Stimulated activated CD8-positive, alpha-beta memory T cell treated with anti-CD3 and anti-CD28 coated beads, Interleukin-7, amount 100 ng/mL, for 24 hours (primary cell): ENCODE measurements at places on chromosomes 1 and 21.

GRCh38 chr1:11930571-11931445 is 3.7 kb upstream of the PLOD1 start:
- DNase-seq = no peak

- no peak for DNase-seq
Measured at GRCh38 chr1:235632506-235633401, 16.8 kb downstream of the GNG4 start.

DNA sequence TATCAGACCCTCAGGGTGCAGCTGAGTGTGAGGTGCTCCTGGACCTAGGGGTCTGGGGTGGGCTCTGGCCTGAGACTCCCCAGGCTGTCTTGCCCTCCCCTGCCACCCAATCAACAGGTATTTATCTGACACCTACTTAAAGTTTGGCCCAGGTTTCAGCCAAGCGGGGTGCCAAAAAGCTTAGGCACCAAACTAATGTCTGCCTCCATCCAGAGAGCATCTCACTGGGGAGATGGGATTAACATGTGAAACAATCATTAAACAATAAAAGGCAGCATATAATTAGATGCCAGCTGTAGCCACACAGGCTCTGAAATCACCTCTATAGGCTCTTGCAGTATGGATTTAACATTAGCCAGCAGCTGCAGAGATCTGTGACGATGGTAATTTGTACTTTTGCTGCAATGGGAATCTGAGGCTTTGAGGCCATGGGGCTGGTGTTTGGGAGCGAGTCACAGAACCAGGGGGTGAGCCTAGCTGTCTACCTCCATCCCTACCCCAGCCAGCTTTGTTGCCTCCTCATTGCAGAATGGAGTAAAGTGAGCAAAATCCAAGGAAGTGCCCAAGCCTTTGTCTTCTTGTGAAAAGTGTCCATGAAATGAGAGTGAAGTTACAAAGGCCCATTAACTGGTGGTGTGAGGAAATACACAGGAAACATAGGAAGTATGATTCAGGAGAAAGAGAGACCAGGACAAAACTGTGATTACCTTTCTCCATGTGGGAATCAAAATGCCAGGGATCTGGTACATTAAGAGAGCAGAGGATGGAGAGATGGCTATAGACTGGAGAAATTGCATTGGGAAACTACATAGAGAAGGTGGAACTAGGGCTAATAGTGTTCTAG is 36.1 kb downstream of the EIF2D start:
- no peak for DNase-seq

DNA sequence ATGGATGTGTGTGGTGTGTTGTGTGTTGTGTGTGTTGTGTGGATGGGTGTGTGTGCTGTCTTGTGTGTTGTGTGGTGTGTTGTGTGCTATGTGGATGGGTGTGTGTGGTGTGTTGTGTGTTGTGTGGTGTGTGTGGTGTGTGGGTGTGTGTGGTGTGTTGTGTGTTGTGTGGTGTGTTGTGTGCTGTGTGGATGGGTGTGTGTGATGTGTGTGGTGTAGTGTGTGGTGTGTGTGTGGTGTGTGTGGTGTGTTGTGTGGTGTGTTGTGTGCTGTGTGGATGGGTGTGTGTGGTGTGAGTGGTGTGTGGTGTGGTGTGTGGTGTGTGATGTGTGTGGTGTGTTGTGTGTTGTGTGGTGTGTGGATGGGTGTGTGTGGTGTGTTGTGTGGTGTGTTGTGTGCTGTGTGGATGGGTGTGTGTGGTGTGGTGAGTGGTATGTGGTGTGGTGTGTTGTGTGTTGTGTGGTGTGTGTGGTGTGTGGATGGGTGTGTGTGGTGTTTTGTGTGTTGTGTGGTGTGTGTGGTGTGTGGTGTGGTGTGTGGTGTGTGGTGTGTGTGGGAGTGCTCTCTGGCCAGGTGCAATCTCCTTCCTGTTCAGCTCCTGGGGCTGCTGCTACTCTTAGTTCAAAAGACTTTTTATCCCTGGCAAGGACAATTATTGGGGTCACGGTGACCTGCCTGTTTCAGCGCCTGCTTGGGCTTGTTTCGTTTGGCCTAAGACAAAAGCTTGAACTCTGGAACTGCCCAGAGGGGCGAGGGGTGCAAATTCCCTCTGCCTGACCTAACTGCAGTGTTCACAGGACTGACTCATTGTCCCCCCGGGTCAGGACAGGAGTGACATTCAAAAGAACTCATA is 101.1 kb downstream of the UBIAD1 start:
- DNase-seq = no peak

DNA sequence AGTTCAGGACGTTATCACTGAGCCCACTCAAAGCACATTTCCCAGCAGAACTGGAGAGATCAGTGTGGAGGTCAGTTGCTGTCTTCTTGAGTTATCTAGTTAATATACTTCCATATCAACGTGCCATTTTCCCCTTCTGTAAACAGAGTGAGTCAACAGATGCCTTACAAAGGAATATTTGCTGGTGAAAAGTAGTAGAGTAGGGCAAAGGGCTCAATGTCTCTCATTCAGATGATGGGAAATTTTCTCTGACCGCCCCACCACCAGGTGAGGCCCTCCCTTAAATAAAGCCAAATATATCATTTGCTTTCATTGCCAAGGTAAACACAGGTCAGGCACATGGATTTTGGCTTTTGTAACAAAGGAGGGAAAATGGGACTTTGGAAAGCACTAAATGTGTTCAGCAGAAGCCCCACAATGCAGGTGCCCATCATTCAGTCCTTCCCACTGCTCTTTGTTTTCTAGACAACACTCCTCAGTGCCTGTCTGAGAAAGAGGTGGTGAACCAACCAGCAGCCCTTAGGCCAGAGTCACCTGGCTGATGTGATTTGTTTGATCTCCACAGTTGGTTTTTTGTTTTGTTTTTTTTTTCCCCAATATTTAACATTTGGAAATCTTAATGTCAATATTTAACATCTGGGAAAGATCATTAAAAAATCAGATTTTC is 40.5 kb upstream of the SAMD13 start:
- DNase-seq = no peak

GRCh38 chr1:16127676-16128337 is 28.1 kb downstream of the EPHA2 start:
- DNase-seq = no peak

GRCh38 chr1:206890125-206891060 is 6.8 kb upstream of the IL24 start:
- no peak for DNase-seq

DNA sequence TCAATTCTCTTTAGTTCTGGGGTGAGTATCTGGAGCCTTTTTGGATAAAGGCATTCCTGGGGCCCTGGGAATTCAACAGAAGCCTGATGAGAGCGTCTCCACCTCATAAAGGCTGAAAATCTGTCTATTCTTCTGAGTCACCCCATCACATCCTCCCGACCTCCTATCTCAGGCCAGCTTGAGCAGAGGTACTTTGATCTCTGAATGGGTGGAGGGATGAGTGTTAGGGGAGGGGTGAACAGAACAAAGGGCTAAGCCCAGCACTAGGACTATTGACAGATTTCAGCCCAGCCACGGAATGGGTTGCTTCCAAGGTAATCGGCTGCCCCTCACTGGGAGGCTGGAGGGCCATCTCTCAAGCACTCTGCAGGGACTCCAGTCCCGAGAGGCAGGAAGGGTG is 2.5 kb upstream of the MYBPH start:
- DNase-seq = no peak

GRCh38 chr1:228685081-228685660 is 50.1 kb upstream of the RHOU start:
- DNase-seq = no peak

DNA sequence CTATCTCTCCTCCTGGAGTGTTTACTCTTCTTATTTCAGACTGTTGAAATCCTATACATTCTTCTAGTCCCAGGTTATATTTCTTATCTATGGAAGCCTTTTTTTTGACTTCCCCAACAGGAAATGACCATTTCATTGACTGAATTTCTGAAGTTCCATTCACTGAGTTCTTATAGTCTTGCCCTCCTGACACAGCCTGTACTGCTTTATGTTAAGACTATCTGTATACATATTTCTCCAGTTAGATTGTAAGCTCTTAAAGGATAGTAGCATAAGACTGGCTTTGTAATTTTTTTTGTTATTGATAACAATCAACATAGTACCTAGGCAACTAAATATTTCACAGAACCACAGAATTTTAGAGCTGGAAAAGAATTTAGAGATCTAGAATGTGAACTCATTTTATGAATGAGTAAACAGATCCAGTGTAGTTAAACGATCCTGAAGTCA is 14.9 kb upstream of the MACF1 start:
- DNase-seq = no peak

- DNase-seq = no peak
Measured at GRCh38 chr1:19441048-19441780, 44.1 kb downstream of the CAPZB start.

GRCh38 chr21:26756491-26757159 is 88.6 kb downstream of the ADAMTS1 start:
- DNase-seq = no peak

GRCh38 chr1:36665478-36666080 is 182.9 kb upstream of the CSF3R start:
- no peak for DNase-seq

DNA sequence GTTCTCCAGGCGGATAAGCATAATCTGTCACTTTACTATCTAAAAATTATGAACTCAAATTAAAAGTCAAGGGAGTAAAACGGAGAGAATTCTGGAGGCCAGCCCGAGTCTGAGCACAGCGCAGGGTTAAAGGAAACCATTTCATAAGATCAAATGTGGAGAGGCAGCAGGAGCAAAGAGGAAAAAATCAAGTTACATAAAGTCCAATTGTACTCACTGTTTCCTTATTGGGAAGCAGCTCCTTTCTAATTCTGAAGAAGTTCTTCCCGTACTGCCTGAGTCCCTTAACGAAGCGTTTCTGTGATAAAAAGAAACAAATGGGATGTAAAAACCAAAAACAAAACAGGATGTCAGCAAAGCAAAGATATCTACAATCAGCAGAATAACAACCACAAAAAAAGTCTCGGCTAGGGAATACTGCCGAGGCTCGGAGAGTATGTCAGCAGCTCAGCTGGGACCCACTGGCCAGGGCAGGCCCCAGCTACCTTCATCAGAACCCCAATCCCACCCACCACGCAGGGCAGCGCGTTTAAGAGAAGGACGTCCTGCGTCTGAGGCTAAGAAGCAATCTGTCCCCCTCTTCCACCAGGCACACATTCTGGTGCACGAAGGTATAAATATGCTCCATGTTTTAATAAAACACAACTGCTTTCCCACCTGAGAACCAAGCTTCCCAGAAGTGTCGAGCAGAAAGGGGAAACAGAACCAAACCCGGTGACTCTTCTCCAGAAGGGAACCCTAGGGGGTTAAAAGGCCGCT is 104.8 kb downstream of the SLC45A1 start:
- DNase-seq = no peak

DNA sequence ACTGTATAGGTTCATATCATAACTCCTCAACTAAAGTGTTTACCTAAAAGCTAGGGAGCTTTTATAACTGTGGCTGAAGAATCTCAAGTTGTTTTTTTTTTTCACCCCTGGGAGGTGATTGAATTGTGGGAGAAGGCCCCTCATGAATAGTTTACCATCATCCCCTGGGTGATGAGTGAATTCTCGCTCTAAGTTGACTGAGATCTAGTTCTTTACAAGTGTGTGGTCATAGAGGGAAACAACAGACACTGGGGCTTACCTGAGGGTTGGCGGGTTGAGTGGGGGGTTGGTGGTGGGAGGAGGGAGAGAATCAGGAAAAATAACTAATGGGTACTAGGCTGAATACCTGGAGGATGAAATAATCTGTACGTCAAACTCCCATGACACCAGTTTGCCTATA is 7.9 kb upstream of the ZSCAN20 start:
- no peak for DNase-seq

DNA sequence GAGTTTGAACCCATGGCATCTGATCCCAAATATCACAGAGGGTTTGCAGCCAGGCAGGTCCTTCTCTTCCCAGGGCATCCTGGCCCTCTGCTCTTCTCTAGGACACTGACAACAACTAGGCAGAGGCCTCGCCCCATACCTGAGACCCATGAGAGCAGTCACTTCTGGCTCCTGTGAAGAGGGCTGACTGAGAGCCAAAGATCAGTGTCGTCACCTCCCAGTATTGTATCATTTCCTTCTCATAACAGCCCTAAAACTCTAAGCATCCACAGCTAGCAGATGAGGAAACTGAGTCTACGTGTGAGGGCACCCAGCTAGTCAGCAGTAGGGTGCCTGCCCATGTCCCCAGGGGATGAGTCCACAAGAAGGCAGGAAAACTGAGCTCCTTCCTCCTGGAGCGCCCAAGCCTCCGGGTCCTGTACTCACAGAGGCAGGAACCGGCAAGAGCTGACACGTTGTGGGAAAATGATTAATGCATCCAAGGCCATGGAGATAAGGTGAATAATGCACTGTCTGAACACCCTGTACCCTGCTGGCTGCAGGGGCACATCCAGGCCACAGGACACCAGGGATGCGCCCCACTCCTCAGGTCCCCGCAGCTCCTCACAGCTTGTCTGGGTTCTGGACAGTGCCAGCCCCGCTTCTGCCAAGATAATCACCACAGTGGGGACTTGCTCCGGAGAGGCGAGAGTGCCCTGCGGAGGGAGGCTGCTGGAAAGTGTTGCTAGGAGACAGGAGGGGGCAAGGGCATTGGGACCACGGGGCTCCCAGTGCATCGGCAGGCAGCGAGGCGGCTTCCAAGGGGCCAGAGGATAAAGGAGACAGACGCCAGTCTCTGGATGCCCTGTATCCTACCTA is 340.0 kb downstream of the NPHP4 start:
- DNase-seq = no peak

DNA sequence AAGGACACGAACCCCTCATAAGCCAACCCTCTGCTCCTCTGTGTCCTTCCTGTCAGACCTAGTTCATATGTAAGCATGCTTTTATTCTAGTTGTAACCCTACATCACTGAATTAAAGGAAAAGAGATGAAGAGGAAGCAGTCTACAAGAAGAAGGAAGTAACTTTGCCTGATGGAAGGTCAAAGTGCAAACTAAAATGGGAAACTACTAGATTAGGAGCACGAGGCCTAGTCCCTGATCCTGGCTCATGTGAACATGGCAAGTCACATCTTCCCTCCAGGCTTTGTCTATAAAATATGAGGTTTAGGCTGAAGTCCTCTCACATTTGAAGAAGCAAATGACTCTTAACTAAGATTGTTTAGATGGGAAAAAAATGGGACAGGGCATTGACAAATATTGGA is 13.2 kb downstream of the ZMYND12 start:
- DNase-seq = no peak

DNA sequence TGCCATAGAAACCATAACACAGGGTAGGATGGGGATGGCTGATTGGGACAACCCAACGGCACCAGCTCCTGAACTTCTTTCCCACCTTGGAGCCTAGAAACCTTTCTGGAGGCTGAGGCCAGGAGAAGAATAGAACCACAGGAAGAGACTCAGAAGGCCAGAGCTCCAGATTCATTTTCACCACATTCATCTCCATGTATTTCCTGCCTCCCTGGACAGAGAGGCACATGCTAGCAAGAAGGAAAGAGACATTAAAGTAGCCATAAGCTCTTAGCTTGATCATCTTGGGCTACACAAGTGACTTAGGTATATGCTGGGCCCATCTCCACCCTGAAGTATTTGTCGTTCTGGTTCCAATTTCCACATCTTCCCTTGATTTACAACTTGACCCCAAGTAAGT is 44.1 kb downstream of the PLXNA2 start:
- DNase-seq = no peak

GRCh38 chr1:81703756-81704463 is 96.8 kb upstream of the ADGRL2 start:
- DNase-seq = no peak
